ENCODE measurements at places on chromosomes 2 and 18.

DNA sequence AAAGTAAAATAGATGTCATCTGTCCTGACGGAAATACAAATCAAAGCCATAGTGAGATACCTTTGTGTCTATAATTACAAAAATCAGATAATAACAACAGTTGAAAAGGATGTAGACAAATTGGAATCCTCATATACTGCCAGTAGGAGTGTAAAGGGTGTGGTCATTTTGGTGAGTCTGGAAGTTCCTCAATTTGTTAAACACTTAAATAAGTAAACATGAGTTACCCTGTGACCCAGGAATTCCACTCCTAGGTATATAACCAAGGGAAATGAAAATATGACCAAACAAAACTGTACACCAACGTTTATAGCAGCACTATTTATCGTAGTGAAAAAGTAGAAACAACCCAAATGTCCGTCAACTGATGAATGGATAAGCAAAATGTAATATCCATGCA lies 24.0 kb downstream of the R3HDM1 start:
- DNase-seq = no peak

GRCh38 chr2:119491776-119492525 lies 32.3 kb downstream of the SCTR start:
- no peak for DNase-seq

GRCh38 chr2:99088017-99088416 lies 53.5 kb upstream of the C2orf15 start:
- no peak for DNase-seq

DNA sequence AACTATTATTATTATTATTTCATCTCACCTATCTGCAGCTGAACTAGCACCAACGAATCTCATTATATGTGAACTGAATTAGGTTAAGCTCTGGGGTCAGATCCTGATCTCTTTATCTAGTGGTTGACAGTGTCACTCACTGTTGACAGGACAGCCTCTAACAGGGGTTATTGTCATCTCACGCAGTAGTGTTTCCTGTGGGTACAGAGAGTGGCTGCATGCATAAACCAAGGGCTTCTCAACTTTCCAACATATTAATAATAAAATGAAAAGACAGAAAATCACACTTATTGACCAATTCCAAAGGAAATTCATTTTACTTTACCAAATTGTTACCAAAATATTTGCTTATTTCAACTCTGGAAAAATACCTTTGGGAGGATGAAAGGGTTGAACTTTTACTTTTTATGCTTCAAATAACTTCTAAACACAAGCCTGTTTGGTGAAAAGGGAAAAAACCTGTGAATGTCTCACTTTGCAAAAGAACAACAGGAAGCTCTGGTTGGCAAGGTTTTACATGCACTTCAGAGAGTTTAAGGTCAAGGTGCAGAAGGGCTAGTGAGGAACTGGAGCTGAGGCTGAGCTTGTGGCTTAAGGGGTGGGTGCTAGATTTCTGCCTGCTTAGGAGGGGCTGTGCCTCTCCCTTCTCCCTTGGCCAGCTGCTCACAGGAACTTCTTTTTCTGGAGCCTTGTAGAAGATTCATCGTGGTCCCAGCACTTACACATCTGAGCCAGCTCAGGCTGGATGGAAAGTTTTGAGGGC lies 72.6 kb downstream of the CTAGE1 start:
- DNase-seq = no peak

DNA sequence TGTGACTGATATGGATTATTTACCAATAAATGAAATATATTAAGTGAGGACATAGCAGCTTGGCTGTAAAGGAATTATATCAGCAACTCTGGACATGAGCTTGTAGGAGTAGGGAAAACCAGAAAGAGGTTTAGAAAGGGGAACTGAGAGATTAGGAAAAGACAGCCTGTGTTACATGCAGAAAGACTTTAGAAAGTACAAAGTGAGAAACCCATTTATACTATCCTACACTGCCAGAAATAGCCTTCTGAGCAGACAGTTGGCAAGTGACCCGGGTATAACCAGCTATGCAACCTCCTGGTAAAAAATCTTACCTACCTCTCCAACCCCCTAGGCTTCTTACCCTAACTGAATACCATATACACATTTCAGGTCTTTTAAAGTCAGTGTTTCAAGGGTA lies 134.1 kb downstream of the ANKRD44 start:
- no peak for DNase-seq

- no peak for DNase-seq
These were observed 56.6 kb downstream of the CLHC1 start for GRCh38 chr2:55175254-55176093.

DNA sequence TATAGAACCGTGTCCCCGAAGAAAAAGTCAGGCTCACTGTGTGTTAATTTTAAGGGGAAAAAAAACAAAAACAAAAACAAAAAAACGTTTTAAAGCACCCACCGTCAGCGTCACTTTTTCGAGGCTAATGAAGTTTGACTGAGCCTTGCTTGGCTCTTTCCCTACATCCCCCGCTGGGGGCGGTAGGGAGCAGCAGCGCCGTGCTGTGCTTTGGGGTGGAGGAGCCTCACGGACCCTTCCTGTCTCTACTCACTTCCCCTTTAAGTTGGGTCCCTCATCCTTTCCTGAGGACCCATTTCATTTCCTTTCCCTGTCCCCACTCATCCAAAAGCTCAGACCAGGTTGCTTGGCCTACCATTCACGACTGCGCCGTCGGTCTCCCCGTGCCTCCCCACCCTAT lies 82.8 kb upstream of the RPL31 start:
- DNase-seq = peak; percentile 86

DNA sequence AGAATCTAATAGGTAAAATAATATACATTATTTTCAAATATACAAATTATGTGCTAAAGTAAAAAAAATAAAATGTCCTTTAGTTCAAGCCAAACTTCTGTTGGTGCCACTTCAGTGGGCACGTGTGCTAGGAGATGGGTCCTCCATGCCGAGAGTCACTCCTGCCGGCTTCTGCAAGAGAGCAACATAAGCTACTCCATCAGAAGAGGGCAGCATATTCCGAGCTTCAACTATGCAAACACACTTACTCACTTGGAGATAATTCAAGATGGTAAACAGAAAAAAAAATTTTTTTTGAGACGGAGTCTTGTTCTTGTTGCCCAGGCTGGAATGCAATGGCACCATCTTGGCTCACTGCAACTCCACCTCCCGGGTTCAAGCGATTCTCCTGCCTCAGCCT lies 24.4 kb downstream of the CNOT11 start:
- DNase-seq = no peak

DNA sequence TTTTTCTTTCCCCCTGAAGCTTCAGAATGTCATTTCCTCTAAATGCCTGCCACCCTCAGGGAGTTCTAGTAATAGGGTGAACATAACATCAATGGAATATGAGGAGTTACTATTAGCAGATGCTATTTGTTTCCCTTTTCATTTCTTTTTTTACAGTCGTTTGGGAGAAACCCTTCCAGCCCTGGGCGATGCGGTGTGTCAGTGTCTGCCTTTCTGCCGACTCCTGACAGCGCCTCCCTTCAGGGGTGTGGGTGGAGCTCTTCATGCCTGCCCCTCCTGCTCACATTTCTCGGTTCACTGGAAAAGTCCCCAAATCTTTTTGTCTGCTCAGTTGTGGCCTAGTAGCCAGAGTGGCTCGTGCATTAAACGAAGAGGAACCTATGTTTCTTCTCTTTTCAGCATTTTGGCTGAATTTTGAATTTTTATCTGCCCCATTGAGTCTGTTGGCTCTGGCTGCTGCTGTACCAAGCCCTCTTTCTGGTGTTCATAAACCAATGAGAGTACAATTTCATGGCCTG lies 72.3 kb downstream of the FMNL2 start:
- no peak for DNase-seq

GRCh38 chr2:190506666-190507065 lies 27.9 kb downstream of the NEMP2 start:
- DNase-seq = no peak

DNA sequence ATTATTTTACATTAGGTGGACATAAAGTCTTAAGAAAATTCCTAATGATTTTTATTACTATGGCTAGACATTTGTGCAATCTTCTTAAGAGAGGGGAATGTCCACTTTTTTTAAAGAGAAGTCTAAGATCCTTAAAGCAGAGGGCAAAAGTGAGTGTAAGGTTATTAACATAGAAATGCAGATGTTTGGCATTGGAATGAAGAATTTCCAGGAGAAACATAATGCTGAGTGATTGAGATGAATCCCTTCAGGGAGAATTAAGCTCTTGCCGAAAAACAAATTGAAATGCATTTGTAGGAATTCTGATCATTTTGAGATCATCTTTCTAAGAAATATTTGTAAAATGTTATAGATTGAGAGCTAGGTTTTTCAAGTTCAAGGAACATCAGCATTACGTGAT lies 15.0 kb downstream of the FAM124B start:
- DNase-seq = no peak

DNA sequence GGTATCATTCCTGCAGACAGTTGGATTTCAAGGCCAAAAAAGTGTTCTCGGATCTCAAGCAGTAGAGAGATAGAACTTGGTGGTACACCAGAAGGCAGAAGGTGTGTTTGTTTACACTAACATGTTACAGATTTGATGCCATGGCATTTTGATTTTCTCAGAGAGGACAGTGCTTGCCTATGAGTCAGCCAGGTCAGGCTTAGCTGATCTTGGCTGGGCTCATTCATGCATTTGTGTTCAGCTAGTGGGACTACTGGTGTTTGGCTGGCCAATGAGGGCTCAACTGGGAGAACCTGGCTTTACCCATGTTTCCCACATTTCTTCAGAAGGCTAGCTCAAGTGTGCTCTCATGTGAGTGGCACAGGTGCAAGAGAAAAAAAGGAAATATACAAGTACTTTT lies 162.0 kb downstream of the C1D start:
- no peak for DNase-seq

DNA sequence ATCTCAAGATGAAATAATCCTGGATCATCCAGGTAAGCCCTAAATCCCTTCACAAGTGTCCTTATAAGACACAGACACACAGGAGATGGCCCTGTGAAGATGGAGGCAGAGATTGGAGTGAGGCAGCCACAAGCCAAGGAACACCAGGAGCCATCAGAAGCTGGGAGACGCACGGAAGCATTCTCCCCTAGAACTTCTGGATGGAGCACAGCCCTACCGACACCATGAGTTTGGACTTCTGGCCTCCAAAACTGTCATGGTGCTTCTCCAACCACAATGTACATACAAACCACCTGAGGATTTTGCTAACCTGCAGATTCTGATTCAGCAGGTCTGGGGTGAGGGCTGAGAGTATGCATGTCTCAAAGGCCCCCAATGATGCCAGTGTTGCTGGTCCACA lies 42.5 kb downstream of the ADD2 start:
- no peak for DNase-seq

GRCh38 chr2:23503097-23503496 lies 118.1 kb downstream of the KLHL29 start:
- no peak for DNase-seq

DNA sequence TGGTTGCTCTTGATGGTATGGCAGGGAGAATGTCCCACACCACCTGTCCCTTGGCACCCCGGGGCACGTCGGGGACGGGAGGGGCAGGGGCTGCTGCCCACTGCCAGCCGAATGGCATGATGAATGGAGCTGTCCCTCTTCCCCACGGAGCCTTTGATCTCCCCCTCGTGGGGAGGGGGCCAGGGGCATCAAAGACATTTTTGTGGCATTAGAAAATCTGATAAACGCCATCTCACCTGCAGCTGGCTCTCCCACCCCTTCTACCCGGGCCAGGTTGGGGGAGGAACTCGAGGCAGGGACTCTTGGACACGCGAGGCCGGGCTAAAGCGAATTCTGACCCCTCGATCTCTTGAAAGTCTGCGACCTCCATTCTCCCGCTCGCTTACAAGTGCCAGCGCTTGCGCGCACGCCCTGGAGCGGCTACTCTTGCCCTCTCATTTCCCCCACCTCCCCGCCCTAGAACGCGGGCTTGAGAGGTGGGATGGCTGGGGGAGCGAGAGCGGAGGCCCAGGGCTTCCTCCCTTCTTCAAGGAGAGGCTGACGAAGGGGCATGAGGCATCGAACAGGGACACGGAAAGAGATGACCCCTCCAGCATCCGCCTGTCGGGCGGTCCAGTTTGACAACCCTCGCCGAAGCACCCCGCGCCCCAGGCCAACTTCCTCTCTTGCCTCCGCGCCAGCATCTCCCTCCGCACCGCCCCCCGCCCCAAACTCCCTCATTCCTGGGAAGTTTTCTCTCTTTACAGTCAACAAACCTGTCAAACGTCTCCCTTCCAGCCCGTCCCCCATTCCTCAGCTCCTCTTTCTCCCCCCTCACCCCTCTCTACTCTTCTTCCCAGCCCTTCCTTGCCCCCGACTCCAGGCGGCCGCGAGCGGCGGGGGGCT lies 692 bp upstream of the WNT6 start:
- no peak for DNase-seq

- no peak for DNase-seq
These were observed 272.6 kb upstream of the NT5C1B start for GRCh38 chr2:18861951-18862350.

GRCh38 chr2:7771781-7772180 lies 854.6 kb downstream of the RNF144A start:
- no peak for DNase-seq

DNA sequence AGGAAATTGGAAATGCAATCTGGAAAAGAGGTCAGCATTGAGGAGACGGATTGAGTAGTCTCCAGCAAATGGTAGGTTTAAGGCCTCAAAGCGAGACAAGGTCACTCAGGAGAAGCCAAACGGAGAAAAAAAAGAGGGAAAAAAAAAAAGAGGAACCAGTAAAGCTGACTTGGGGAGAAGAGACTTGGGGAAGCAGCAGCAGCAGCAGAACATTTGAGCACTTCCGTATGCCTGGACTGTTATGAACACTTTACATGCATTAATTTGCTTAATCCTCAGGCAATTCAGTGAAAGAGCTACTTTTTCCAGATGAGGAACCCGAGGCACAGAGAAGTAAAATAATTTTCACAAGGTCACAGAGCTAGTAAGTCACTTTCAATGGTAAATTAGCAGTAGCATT lies 81.3 kb downstream of the OSBPL6 start:
- DNase-seq = no peak

DNA sequence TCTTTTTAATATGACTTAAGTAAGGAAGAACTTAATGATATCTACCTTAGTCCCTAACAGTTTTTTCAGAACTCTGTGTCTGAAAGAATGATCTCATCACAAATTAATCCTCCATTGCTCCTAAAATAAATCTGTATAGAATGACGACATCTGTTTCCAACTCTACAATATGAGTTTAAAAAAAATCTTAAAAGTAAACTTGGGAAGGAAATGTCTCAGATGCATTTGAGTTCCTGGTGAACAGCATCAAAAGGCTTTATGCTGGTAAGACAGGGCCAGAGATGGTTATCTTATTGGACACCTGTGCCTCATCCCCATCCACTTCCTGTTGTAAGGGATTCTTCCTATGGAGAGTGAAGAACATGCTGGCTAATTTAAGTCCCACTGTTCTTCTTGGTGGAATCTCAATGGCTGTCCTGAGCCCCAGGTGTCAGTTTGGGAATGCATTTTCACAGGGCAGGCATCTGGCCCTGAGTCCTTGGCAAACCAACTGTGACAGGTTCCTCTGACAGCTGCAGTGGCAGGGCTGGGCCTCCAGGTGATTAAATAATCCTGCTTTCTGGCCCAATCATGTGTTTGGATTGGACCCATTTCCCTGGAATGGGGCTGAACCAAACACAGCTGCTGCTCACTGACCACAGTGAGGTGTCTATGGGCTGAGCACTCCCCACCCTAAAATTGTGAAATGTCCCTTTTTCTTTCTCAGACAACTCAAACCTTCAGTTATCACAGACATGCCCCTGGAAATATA lies 12.9 kb upstream of the NCKAP5 start:
- no peak for DNase-seq

- DNase-seq = no peak
These were observed 230.5 kb downstream of the ZNF407 start for GRCh38 chr18:74828200-74828599.

Measured in H1 (cell line).